Activated gamma-delta T cell treated with Interleukin-2 at 50 U/mL for 16 hours (primary cell): ENCODE measurements at places on chromosomes 16 and 17.
A peak's percentile ranks its signal among the peaks of the same experiment; 100 is the strongest.

DNA sequence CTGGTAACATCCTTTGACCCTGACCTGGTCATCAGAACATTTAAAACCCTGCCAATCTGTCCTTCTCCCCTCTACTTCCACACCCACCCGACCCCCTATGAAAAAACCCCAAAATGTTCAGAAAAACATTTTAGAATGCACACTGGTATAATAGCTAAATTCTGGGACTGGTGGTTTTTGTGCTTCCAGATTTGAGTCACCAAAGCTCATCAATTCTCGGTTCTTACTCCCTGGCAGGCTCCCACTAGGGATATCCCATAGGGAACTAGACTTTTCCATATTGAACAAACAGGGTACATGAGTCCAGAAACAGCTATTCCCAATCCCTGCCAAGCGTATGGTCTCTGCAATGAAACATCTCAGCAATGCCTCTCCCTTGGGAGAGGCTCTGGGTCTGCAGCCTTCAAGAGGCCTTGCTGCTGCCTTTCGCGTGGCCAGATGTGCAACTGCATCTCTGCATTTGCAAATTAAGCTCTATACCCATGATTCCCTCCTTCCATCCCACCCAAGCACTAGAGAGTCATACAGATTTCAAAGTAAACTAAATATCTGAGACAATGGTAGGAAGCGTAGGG, 67.7 kb downstream of the SMG6 start:
- DNase-seq, result no peak

DNA sequence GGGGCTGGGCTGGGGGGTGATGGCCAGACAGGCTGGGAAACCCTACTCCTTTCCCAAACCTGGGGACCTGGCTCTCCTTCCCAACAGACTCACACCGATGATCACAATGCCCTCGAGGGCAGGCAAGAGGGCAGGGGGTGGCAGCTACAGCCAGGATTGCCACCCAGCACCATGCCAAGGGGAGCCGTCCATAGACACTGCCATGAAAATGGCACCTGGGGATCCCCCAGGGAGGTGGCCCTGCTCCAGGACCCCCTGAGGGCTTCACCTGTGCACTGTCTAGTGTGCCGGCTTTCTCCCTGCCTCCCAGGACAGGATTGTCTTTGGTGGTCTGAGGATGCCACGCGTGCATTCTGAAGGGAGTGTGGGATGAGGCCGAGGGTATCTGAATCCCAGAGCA, 24.6 kb downstream of the RPH3AL start:
- no peak for DNase-seq

GRCh38 chr17:49035470-49036269, 38.5 kb downstream of the IGF2BP1 start:
- DNase-seq, result no peak

DNA sequence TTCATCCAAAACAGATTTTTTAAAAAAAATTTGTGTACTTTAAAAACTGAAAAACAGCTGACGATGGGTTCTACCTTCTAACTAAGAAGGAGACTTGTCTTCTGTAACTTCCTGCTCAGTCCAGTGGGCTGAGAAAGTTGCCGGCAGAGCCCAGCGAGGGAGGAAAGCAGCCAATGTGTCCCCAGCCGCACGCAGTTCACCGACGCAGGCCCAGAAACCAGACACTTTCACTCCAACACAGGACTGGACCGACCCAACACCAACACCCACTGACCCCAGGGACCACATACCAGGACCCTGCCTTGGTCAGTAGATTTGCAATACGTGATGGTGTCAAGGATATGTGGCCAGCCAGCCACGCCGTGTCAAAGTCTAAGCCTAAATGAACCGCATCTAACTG, 25.6 kb downstream of the TRAP1 start:
- DNase-seq, result no peak

DNA sequence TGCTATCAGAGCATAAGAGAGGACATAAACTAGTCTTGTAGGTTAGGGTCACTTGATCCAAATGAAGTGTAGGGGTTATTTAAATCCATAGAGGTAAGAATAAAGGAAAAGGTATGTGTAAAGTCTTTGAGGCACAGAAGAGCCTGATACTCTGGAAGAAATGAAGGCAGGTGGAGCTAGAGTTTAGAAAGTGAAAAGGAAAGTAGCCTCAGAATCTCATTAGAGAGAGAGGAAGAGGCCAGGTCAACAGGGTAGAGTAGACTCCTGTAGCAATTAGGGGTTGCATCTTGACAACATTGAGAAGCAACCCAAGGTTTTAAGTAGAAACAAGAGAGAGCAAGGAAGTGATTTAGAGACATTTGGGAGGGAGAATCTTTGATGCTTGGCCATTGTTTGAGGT, 235.2 kb upstream of the SOX9 start:
- no peak for DNase-seq

- no peak for DNase-seq
Observed at GRCh38 chr16:54987081-54987480, 56.4 kb downstream of the IRX5 start.

- DNase-seq, result no peak
Observed at GRCh38 chr17:55172612-55173011, 92.1 kb upstream of the HLF start.

GRCh38 chr17:3447625-3448024, 14.0 kb upstream of the OR1E2 start:
- no peak for DNase-seq

DNA sequence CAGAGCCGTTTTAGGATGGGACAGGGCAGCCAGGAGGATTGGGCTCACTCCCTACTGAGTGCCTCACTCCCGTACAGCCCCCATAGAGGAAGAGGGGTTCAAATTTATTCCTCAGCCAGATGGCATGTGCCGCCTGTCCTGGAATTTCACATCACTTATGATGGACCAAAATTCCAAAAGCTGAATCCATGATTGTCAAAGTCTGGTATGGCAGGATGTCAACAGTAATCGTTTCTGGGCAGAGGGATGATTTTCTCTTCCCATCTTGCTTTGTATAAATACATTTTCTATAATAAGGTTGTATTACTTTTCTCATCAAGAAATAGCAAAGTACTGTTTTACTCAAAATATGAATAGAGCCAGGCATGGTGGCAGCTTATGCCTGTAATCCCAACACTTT, 38.7 kb upstream of the STH start:
- no peak for DNase-seq

DNA sequence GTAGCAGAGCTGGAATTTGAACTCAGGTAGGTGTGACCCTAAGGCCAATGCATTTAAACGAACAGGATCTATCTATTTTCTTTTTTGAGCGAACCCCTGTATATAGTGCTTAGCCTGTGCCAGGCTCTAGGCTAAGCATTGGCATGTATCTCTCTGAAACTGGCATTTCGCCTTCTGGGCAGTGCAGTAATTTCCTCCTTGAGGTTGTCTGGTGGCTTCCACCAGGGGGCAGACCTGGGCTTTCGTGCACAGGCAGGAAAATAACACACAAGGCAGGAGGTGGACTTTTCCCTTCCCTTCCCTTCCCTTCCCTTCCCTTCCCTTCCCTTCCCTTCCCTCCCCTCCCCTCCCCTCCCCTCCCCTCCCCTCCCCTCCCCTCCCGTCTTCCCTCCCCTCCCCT, 34.4 kb upstream of the PRKCB start:
- DNase-seq, result peak; percentile 83

GRCh38 chr17:82648742-82649331, 593 bp upstream of the WDR45B start:
- DNase-seq, result peak; percentile 47

- no peak for DNase-seq
Observed at GRCh38 chr16:65222049-65222448, 100.2 kb upstream of the CDH11 start.

DNA sequence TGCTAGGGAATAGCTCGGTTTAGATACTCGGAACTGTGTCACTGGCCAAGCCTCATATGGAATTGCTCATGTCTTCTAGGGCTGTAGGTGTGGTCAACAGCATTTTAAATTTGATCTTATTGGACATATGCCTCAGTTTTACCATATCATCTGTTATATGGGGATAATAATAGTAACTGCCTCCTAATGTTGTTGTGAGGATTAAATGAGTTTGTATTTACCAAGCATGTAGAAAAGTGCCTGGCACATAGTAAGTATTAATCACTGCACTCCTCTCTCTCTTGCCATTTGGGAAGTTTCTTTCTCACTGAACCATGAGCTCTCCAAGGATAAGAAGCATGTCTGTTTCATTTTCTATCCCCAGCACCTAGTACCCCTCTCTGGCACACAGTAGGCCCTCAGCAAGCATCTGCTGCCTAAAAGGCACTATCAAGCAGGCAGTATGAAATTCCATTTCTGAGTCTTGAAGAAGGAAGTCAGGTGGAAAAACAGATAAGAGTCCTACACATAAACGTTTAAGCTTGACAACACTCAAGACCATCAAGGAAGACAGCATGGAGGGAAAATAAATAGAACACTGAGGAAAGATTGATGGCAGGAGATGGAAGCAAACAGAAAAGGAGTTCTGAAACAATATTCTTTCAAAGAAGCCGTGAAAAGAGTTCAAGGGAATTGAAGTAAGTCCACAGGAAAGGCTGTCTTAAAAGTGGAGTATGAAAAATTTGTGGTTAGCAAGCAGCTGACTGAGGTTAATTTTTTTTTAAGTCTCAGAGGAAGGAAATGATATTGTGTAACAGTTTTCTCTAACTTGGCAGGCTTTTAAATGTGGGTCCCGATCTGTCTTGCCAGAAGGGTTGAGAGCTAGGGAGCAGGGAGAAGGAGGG, 2.2 kb upstream of the ATP6V0A1 start:
- DNase-seq, result no peak

- no peak for DNase-seq
Observed at GRCh38 chr16:4298761-4299522, 16.9 kb upstream of the GLIS2 start.
